ENCODE measurements at places on chromosomes 12 and 14. TPM values are rescaled to one million over a fixed set of nuclear protein-coding genes. Genes with fewer than 3 reads are reported as not detected.
A peak's percentile ranks its signal among the peaks of the same experiment; 100 is the strongest.

Gene KRT71
- not detected for polyA plus RNA-seq

Gene TGM1
- not detected for polyA plus RNA-seq

Gene SYNDIG1L
- polyA plus RNA-seq, result not detected

DNA sequence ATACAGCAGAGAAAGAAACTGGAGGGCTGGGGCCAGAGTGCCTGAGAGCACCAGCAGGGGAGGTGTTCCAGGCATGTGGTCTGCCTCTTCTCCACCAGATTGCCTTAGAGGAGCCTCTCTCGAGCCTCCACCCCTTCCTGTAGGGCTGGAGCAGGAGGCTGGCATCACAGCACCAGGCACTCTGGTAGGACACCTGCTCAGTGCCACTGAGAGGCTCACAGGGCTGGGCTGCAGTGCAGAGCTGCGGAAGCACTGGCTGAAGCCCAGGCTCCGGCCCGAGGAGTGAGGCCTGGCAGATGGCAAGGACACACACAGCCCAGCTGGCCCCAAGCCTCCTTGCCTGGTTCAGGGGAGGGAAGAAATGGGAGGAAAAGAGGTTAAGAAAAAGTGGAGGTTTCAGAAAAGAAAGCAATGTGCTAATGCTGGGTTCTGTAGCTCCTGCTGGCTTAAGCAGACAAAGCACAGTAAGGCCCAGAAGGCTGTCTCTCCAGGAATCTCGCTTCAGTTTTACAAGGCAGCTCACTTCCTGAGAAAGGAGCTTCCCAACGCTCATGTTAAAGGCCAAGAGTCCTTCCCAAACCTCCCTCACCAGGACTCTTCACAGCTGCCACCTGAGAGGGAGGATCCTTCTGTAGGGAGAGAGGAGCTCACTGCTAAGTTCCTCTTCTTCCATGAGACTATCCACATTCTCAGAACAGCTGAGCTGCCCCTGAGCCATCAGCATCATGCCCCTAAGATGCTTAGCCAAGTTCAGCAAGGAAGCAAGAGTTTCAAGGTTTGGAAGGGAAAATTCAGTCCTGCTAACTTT lies 23.8 kb downstream of the SPTB start:
- peaks cover 63% of the 10 kb centered on the region for H3K27me3 ChIP-seq
- H3K27ac ChIP-seq, result no peak overlapping the region
- H3K4me3 ChIP-seq, result no peak overlapping the region

DNA sequence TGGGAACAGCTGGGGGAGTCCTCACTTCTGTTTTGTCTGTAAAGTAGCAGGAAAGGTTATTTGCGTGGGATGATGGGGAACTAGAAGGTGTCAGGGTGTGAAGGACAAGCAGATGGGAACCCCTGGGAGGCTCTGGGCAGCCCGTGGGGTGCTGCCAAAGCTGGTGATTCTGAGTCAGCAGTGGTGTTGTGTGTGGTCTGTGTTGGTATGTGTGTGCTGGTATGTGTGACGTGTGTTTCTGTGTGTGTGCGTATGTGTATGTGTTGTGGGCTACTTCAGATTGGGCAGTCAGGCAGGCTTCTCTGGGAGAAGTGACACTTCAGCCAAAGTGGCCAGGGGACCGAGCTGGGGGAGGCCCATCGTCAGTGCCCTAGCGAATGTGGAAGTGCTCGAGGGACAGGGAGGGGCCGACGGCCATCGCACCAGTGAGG lies 15.3 kb upstream of the BDKRB2 start:
- no peaks in the 10 kb centered on the region for H3K27me3 ChIP-seq
- H3K27ac ChIP-seq, result no peak overlapping the region
- 0 out of 2 replicates have a peak, but pooled peaks cover 7% of the 10 kb centered on the region for H3K4me1 ChIP-seq
- peak; percentile 70 for DNase-seq

DNA sequence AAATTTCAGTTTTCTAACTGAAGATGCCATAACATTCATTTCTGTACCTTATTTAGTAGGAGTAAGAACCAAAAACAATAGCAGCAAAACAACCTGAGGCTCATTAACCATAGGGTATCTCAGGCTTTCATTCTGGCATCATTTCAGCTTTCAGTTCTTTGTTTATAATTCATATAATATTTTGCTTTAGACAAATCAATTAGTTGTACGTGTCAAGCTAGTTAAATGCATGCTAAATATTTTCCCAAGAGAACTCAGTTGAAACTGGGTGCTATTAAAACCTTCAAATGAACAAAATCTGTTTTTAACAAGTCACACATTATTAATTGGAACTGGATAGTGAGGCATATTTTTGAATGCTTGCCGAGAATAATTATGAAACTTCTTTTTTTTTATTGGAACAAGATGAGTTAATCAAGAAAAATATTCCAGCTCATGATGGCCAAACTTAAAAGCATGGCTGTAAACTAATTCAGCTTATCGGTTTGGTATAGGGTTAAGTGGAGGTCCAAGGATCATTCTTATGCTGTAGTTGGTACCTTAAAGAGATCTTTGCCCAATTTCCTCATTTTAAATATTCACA lies 442.7 kb downstream of the BTG1 start:
- H3K36me3 ChIP-seq, result no peaks in the 10 kb centered on the region
- no peak for DNase-seq
- H3K27ac ChIP-seq, result no peak overlapping the region
- H3K4me3 ChIP-seq, result no peak overlapping the region
- no peaks in the 10 kb centered on the region for H3K27me3 ChIP-seq

DNA sequence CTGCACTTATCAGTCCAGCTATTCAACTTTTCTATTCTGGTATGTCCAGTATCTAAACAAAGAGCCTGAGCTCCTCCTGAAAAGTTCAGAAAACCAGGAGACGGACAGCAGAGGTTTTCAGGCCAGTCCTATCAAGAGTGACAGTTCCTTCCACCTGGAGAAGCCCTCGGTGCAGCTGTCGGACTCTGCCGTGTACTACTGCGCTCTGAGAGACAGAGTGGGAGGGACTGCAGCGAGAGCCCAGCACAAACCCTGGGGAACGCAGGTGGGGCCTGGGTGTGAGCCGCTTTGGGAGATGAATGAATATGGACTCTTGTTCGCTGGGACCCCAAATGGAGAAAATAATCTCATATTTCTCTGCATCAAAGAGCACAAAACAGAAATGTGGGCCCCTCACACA lies 329.8 kb upstream of the OR4E1 start:
- no peaks in the 10 kb centered on the region for H3K36me3 ChIP-seq
- H3K4me1 ChIP-seq, result no peaks in the 10 kb centered on the region
- DNase-seq, result no peak
- no peak overlapping the region for H3K27ac ChIP-seq
- no peak overlapping the region for H3K4me3 ChIP-seq
- no peaks in the 10 kb centered on the region for H3K27me3 ChIP-seq

DNA sequence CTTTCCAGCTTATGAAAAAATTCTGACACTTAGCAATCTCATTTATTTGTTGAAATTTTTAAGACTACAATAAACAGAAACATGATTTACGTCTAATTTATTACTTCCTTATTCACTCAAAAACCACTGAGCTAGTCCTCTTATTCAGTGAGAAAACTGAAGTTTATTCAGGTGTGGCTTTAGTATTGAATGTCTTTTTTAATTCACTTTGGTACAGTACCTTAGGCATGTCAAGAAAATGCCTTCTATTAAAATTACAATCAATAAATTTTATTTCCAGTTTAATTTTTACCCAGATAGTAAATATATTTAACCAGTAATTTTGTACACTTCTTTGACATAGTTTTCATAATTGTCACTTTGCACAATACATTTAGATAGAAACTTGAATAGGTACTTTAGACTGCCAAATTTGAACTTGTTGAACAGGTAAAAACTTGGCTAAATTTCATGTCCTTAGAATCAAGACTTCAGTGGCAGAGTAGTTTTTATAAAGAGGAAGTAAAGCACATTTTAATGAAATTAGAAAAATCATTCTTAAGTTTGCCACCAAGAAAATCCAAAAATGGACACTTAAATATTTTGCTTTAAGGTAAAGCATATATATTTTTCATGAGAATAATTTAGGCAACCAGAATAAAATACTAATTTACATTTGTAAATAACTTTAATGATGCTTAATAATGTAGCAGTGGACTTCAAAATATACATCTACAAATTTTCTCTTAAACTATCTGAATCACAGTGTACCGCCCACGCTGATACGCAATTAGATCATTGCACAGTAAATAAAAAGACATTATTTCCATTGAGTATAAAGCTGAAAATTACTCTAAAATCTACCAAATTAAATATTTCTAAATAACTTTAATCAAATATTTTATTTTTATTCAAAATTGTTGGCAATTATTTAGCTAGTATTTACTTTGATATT lies 159.1 kb downstream of the RASSF9 start:
- no peaks in the 10 kb centered on the region for H3K4me1 ChIP-seq
- H3K27me3 ChIP-seq, result no peaks in the 10 kb centered on the region
- no peaks in the 10 kb centered on the region for H3K36me3 ChIP-seq
- H3K4me3 ChIP-seq, result no peak overlapping the region

GRCh38 chr12:41264281-41264680 lies 76.2 kb downstream of the PDZRN4 start:
- peak; percentile 36 for DNase-seq
- no peak overlapping the region for H3K4me3 ChIP-seq
- no peak overlapping the region for H3K27ac ChIP-seq
- H3K4me1 ChIP-seq, result no peaks in the 10 kb centered on the region
- 0 out of 2 replicates have a peak, but pooled peaks cover 4% of the 10 kb centered on the region for H3K27me3 ChIP-seq

DNA sequence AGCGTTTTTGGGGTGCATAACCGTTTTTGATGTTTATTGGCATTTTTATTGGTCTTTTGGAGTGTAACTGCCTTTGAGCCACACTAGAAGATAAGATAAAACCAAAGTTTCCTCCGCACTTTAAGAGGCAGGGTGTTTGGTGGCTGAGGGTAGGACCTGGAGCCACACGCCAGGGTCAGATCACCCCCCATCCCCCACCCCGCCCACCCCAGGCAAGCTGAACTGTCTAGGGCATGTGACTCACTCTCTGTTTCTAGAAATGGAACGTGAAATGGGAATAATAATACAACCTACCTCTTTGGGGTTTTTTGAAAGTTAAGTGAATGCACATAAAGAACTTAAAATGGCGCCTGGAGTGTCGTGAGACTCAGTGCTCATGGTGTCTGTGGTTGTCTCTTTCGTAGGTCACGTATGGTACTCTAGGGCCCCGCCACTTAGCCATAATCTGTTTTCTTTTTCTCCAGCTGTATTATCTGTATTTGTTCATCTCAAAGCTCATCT lies 56.0 kb downstream of the PPP2R5C start:
- no peaks in the 10 kb centered on the region for H3K36me3 ChIP-seq
- H3K4me3 ChIP-seq, result no peak overlapping the region
- peaks cover 13% of the 10 kb centered on the region for H3K4me1 ChIP-seq
- no peak for DNase-seq
- H3K27me3 ChIP-seq, result no peaks in the 10 kb centered on the region
- no peak overlapping the region for H3K27ac ChIP-seq

DNA sequence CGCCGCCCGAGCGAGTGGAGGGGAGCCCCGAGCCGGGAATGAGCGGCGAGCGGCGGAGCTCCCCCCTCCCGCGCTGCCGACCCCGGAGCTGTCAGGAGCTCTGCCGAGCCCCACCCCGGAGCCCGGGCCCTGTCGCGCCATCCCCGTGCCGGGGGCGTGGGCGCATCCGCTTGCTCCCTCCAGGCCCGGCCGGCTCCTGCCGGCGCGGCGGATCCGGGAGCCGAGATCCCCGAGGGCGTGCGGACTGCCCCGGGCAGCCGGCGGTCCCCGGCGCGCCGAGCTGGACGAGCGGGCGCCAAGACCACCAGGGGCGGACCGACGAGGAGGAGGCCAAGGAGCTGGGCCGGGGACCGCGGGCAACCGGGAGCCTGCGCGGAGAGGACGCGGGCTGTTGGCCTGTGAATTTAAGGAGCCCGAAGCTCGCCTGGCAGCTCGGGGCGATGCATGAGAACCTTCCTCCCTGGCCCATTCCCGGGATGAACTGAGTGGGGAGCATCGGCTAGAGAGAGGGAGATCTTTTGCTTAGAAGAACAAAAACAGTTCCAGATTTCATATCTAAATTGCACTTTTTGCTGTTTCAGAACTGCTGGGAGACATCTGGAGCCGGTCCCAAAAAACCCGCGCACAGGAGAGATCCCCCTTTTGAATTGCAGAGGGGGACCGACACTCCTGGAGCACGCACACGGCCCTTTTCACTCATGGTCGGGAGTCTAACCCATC lies 2.0 kb downstream of the PTHLH start:
- H3K27ac ChIP-seq, result peak overlapping the region; percentile 72
- DNase-seq, result peak; percentile 78

DNA sequence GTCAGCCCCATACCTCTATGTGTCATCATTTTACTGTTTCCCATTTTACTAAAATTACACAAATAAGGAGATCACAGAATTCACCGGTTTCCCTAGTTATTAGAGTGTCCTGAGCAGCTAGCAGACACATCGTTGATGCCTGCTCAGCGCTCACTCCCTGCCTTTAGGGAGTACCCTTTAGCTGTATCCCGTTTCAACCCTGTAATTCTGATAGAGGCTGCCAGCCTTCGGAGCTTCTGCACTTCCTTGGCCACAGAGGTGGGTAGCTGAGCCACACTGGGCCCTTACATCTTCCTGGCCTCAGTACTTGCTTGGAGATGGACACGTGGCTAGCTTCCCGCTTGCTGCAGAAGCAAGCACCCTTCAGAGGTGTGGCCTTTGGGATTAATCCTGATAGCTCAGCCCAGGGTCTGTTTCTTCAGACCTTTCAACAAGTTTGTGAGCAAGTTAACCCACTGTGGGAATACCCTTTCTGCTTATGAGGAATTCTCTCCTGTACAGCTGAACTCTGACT lies 14.3 kb upstream of the FBXW8 start:
- no peaks in the 10 kb centered on the region for H3K36me3 ChIP-seq
- no peaks in the 10 kb centered on the region for H3K4me1 ChIP-seq
- no peak overlapping the region for H3K27ac ChIP-seq
- no peak overlapping the region for H3K4me3 ChIP-seq

- H3K4me3 ChIP-seq, result peak overlapping the region; percentile 49
- no peaks in the 10 kb centered on the region for H3K36me3 ChIP-seq
- DNase-seq, result peak; percentile 97
- peaks cover 49% of the 10 kb centered on the region for H3K4me1 ChIP-seq
- H3K27ac ChIP-seq, result peak overlapping the region; percentile 81
Measured at GRCh38 chr12:26153421-26154154, 28.8 kb upstream of the BHLHE41 start.

DNA sequence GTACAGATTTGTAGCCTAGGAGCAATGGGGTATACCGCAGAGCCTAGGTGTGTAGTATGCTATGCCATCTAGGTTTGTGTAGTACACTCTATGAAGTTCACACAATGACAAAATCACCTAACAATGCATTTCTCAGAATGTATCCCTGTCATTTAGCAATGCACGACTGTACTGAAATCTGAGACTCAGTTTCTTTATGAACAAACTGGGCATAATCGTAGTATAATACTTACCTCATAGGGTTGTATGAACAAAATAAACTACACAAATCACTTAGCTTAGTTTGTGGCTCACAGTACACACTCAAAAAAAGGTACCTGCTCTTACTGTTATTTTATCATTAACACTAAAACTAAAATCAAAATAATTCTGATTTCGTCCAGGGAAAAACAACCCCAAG lies 6.9 kb upstream of the PRKAG1 start:
- no peak overlapping the region for H3K4me3 ChIP-seq
- H3K27ac ChIP-seq, result no peak overlapping the region
- DNase-seq, result no peak
- peaks cover 37% of the 10 kb centered on the region for H3K36me3 ChIP-seq

DNA sequence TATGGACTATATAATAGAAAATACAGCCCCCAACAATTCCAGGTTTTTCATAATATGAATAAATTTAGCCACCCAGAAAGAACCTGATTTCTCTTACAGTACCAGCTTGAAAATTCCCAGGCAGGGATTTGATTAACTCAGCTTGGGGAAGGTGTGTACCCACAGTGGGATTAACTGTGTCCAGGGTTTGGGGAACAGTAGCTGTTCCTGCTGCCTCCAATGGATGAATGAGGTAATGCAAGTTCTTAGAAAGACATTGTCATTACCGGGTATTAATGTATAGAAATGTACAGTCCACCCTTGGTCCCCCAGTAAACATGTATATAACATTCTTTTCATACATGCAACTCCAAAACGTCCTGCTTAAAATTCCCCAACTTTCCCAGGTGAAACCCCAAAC lies 115.6 kb downstream of the LRIG3 start:
- H3K36me3 ChIP-seq, result no peaks in the 10 kb centered on the region
- H3K27me3 ChIP-seq, result no peaks in the 10 kb centered on the region
- peaks cover 12% of the 10 kb centered on the region for H3K4me1 ChIP-seq
- H3K4me3 ChIP-seq, result no peak overlapping the region
